Natural killer cell treated with Interleukin-12 subunit alpha and Interleukin-12 subunit beta and Interleukin-15 and Interleukin-18, amount 100 ng/mL, for 72 hours (primary cell): ENCODE measurements at places on chromosomes 2 and 18. TPM values are rescaled to one million over a fixed set of nuclear protein-coding genes. Genes with fewer than 3 reads are reported as not detected.

- DNase-seq: no peak
Observed at GRCh38 chr2:238425979-238426567, 654 bp upstream of the ASB1 start.

- DNase-seq: no peak
Observed at GRCh38 chr18:21218862-21219261, 23.2 kb upstream of the GREB1L start.

DNA sequence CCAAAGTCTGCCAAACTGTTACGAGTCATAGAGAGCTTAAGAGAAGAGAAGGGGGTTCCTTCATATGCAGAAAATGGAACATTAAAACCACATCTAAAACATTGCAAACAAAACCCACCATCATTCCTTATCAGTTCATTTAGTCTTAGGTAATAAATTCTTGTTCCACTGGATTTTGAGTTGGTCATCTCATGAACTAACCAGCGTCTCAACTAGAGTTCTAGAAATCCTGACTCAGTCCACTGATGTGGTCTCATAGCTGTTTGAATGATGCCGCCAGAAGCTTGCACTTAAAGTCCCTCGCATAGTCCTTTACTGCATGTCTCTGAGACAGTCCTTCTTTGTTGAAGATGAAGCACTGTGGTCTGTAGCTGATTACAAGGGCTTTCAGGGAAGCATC lies 15.0 kb upstream of the CAB39 start:
- DNase-seq: no peak

- no peak for DNase-seq
Observed at GRCh38 chr2:75462721-75463120, 98.0 kb downstream of the EVA1A start.

DNA sequence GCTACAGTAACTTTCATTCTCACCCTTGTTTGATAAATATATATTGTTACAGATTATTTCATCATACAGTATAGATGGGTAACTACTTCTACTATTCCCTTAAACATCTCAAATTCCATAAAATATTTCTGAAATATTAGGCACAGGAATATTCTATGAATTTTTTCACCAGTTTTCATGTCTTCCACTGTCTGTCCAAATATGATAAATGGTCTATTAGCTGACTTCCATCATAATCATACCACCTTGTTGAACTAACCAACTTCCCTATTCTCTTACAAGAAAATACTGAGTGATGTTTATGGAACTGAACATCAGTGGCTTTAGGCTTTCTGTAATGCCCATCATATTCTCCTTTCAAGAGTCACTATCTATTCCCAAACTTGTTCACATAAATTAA lies 82.4 kb downstream of the TRAPPC8 start:
- no peak for DNase-seq

DNA sequence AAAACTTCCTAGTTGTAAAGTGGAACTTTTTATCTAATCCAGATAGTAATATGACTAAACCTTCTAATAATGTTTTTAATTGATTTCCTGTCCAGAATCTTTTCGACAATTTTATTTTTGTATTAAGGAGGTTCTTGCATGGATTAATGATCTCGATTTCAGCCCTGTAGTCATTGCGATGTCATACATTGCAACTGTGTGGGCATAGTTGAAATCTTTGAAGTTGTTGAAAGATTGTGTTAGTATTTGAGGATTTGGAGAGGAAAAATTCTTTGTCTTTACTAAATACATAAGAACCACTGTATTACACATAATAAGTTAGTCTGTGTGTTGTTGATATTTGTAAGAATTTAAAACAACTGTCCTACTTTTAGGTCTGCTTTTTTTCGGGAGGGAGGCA lies 31.1 kb downstream of the ACSL3 start:
- DNase-seq: no peak

DNA sequence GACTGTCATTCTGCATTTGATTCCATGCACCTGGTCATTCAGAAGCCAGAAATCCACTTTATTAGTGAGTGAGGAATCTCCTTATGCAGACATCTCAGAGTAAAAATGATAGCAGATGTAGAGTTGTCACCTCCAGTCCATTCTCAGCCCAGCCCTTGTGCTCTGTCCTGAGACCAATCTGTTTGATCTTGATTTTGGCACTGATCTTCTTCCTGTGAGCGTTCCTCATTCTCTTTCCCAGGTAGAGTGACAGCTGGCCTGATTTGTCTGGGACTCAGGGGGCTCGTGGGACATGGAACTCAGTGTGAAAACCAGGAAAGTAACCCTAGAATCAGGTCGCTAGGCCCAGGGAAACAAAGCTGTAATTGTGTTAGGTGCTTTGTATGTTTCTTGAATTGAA lies 8.9 kb downstream of the ARHGAP25 start:
- no peak for DNase-seq

L3MBTL4 gene
- total RNA-seq: 4.1 TPM

DNA sequence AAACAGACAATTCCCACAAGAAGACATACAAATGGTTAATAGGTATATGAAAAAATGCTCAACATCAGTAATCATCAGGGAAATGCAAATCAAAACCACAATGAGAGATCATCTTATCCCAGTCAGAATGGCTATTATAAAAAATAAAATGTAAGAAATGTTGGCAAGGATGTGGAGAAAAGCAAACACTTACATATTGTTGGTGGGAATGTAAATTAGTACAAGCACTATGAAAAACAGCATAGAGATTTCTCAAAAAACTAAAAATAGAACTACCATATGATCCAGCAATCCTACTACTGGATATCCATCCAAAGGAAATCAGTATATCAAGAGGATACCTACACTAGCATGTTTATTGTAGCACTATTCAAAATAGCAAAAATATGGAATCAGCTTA lies 186.6 kb downstream of the NOL4 start:
- no peak for DNase-seq

DNA sequence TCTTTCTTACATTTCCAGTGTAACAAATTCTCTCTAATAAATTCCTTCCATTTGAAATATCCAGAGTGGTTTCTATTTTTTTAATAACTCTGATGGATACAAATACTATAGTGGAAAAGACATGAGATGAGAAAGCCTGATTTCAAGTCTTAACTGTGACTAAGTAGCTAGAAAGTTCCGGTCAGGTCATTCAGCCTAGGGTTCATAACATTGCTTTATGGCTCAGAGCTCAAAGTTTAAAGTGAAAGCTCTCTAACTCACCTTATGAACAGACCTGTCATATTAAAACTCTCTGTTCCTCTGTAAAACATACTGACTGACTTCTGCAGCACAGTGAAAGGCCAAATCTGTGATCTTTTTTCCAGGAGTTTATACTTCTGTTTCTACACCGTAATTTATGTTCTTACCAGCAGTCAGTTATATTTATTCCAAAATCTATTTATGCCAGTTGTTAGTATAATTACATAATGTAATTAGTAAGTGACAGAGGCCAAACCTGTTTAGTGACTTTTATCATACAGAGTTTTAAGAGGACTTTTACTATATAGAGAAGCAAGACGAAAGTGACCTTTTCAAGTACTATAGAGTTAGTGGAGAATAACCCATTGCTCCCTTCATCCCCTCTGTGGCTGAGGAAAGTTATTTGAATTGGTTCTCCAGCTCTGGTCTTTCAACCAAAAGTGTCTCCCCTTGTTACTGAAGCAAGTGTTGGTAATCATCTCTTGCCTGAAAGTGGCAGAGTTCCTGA lies 118.8 kb upstream of the PDE1A start:
- no peak for DNase-seq

GRCh38 chr2:207044379-207045362 lies 105.4 kb downstream of the CPO start:
- DNase-seq: no peak

DNA sequence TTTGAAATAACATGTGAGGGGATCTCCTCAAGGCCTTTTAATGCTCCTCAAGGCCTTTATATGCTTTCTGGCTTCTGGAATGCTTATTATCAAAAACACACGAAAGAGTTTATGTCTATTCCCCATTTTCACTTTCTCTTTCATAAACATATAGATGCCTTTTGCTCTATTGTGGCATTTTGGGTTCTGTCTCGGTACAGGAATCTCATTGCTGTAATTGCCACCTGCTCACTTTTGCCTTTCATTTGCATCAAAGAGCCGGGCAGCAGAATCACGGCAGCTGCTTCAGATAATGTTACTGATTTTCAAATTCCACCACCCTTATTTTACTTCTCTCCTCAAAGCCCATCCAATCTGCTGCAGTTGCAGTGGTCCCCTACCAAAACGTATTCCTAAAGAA lies 54.8 kb upstream of the LPIN2 start:
- no peak for DNase-seq

GRCh38 chr2:230678451-230678850 lies 34.2 kb upstream of the CAB39 start:
- no peak for DNase-seq

- DNase-seq: no peak
Observed at GRCh38 chr2:195595825-195596224, 61.2 kb upstream of the SLC39A10 start.

GREB1L gene
- not detected for total RNA-seq

DNA sequence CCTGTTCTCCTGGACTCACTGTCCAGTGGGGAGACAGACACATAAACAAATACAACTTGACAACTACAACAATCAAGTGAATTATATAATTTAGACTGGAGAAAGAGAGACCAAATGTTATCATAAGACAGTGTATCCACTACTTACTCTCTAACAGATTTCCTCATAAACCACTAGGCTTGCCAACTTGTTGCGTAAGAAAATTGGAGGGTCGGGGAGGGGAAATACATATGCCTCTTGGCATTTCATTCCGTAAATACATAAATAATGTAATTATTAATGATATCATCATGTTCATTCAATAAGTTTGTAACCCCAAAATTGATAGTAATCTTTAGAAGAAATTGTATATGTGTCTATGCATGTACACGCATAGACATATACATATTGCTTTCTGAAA lies 14.9 kb downstream of the RAB6D start:
- no peak for DNase-seq

- DNase-seq: no peak
Observed at GRCh38 chr18:10284540-10285282, 169.7 kb upstream of the APCDD1 start.

GRCh38 chr2:96760986-96761832 lies 507 bp downstream of the CNNM4 start:
- no peak for DNase-seq

NEDD4L gene
- total RNA-seq: 8.6 TPM

GRCh38 chr2:189486237-189486770 lies 45.0 kb downstream of the WDR75 start:
- no peak for DNase-seq

C1QL2 gene
- total RNA-seq: not detected

DNA sequence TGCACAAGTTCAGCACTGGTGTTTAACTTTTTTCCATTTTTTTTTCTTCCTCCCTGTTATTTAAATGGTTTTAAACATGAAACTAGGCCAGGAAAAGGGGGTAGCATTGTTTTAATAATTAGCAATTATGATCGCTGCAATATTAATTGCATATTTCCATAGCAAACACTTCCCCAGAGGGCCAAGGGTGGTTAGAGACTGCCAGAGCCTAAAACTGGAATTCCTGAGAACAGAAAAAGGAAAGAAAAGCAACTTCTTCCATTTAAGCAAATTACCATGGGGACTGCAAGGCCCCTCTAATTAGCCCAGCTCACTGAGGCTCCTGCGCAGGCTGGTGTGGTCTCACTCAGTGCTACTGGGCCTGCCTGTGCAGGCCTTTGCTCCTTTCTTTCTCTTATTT lies 201.5 kb downstream of the SMAD2 start:
- DNase-seq: no peak

DNA sequence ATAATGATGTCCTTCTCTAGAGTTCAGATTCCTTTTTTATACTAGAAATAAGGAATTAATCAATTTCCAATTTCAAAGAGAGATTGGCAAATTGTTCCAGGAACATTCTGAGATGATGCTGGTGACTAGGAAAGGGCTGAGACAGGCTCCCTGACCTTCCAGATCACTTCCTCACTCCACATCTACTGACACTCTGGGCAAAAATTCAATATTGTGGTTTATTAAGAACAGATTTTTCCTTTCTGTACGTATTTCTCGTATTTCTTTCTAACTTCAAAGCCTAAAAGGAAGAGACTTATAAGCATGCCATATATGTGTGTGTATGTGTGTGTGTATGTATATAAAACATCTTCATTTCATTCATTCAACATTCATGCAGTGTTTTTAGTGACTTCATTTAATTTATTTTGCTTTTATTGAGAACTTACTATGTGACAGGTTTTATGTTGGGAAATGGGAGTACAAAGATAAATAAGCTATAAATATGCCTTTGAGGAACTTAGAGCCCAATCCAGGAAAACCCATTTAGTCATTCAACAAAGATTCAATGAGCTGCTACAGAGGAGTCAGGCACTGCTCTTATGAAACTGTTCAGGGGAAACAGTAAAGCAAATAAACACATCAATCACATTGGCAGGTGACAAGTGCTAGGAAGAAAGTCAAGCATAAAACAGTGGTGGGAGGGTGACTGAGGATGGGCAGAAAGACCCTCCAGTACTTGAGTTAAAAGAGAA lies 137.9 kb downstream of the RDH14 start:
- DNase-seq: no peak

DNA sequence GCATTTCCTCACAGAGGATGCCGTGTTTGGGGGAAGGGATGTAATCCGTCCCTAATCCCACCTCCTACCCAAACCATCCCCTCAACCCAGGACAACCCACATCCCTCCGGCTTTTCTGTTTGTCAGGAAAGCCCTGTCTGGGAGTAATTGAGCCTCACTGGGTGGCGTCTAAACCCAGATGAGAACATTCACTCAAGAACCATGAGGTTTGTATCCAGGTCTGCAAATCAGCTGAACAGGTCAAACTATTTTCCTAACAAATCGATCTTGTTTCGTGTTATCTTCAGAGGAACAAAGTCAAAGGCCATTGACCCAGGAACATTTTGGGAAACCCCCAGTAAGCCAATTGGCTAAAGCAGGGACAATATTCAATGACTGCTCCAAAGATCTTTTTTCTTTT lies 25.7 kb downstream of the CYP27C1 start:
- no peak for DNase-seq

DNA sequence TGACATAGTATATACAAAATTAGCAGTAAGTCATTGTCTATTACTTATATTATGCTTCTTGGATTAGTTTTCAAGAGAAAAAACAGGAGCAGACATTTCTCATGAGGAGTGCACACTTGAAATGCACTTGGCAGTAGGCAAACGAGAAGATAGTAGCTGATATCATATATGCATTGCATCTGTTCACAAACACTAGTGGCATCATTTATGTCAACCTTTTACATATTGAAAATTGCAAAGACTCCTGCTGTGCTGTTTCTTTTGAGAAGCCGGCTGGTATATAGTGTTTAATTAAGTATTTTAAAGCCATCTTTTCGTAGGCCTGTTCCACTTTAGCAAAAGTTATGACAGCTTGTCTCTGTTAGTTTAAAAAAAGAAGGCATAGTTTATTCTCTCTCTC lies 58.4 kb upstream of the SLC8A1 start:
- no peak for DNase-seq

GRCh38 chr2:69026026-69026425 lies 13.0 kb downstream of the ANTXR1 start:
- no peak for DNase-seq

- no peak for DNase-seq
Observed at GRCh38 chr2:83113953-83114352, 1345.1 kb downstream of the SUCLG1 start.

DNA sequence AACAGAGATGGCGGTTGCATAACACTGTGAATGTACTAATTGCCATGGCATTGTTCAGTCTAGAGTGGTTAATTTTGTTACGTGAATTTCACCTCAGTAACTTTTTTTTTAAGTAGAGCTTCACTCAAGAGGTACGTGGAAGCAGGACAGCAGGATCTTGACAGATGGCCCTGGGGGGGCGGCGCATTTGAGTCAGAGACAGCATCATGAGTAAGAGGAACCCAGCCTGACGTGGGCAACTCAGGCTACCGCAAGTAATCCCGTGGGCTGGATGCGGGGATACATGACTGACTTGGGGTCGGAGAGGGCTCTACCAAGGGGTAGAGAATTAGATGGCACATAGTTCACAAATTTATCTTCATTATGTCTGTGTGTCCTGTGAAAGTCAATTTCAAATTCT lies 38.1 kb upstream of the DAPL1 start:
- DNase-seq: no peak
